ENCODE measurements at places on chromosomes 3 and 15.

- DNase-seq, result no peak
Observed at GRCh38 chr3:30225021-30225420, 381.4 kb upstream of the TGFBR2 start.

DNA sequence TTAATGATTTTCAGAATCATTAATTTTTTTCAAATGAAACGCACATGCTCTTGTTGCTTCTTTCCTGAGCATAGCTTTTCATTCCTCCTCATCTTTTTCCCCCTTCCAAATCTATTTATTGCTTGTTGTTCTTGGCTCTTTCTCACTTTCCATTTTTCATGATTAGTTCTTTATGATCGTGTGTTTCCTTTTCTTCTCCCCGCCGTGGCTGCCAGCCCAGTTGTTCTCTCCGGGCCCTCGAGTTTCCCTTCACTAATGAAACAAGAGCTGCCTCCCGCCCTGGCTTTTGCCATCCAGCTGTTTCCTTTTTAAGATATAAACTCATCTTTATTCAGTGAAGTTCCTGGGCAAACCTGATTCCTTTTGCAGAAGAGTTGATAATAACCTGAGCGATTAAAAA lies 170.2 kb upstream of the NR2F2 start:
- DNase-seq, result no peak

GRCh38 chr3:13189639-13190377 lies 116.6 kb upstream of the IQSEC1 start:
- no peak for DNase-seq

DNA sequence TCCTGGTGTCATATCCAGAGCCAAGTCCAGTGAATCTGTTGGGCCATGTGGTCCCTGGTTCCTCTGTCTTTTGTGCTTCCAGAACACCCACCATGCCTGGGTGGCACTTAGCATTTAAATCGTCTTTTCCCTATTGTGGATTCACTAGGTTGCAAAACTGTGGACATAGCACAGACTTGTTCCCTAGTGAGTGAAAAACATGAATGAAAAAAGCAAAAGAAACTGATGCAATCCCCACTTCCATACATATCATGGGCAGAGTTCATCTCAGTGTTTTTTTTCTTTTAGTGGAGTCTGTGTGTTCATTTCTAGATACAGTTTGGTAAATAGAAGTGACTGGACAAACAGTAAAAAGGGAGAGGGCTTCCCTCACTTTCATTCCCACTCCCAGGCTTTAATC lies 170.5 kb downstream of the SLCO3A1 start:
- no peak for DNase-seq

DNA sequence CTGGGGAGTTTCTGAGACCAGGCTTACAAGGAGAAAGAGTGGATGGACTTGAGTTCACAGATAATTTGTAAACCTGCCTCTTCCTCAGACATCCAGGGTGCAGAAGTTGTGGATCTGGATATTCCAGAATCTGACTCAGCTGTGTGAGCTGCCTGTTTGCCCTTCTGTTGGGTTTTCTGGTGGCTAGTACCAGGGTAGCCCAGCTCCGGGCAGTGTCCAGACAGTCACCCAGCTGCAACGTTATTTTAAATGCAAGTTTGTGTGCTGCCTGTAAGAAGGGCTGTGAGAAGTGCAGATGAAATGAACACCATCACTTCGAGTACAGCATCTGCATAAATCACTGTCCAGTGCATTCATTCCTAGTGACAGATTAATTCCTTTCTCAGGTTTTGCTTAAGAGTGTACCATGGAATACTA lies 1053.0 kb downstream of the TUSC7 start:
- DNase-seq, result no peak

GRCh38 chr3:170309046-170309445 lies 48.5 kb upstream of the SKIL start:
- DNase-seq, result no peak

GRCh38 chr15:65791335-65792137 lies 557 bp downstream of the DENND4A start:
- peak; percentile 85 for DNase-seq

DNA sequence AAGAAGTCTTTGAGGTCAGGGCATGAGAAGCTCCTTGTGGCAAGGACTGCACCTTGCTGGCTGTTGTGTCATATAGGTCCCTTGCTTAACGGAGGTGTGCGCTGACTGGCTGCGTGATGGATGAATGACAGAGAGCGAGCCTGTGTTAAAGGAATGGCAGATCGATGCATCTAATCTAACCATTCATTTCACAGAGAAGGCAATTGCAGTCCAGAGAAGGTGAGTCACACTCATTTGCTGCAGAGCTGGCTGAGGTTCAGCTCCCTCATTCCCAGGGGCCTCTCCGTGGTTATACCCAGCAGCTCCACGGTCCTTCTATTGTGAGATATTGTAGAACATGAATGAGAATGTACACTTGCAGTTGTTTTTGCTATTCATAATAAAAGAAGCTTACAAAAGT lies 289.3 kb downstream of the EPHB1 start:
- DNase-seq, result no peak

GRCh38 chr15:68725736-68726135 lies 95.0 kb downstream of the ANP32A start:
- no peak for DNase-seq

DNA sequence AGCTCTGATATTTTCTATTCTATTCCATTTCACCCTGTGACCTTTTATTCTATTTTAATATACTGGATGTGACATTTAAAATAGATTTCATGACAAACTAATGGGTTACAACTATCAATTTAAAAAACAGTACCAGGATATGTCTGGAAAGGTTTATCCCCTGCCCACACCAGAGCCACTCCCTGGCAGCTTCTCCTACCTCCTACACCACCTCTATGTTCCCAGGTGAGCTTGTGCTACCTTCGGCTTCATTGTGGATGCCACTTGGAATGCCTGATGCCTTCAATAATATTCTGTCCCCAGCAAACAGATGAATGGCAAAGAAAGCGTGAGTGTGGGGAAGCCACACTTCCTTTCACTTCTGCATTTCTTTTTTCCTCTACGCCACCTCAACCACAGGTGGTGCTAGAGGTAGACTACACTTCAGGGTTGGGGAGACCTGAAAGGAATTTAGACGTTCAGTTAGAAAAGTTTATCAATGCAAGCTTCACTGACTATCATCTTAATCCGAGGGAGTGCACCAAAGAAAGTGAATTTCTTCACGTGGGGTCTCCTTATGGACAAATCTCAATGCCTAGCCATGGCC lies 213.0 kb downstream of the SSR3 start:
- no peak for DNase-seq
